GM03348 (cell line): ENCODE measurements at places on chromosomes 5 and 9.
A peak's percentile ranks its signal among the peaks of the same experiment; 100 is the strongest.

DNA sequence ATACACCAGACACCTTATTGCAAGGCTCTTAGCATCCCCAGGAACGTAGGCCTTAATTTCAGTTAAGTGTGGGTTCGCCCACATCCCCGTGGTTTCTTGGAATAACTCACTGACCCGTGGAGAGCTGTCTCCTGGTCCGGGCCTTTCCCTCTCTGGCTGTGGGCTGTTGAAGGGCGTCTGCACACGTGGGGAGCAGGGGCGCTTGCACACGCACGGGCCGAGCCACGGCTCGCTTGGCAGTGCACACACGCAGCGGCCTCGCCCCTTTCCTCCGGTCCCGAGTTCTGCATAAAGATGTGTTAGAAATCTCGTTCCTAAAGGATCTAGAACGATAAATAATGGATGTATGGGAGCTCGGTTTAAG lies 141.9 kb downstream of the PBX3 start:
- peak; percentile 8 for DNase-seq

- DNase-seq = no peak
Observed at GRCh38 chr5:125746917-125747316, 676.3 kb upstream of the GRAMD2B start.

- no peak for DNase-seq
Observed at GRCh38 chr9:15248621-15249020, 58.4 kb downstream of the TTC39B start.

- no peak for DNase-seq
Observed at GRCh38 chr5:83543898-83544297, 72.4 kb downstream of the VCAN start.

- no peak for DNase-seq
Observed at GRCh38 chr5:162956570-162956969, 480.8 kb upstream of the CCNG1 start.

GRCh38 chr5:27778121-27778520 lies 739.7 kb upstream of the CDH9 start:
- no peak for DNase-seq

GRCh38 chr9:32411753-32412152 lies 27.3 kb downstream of the ACO1 start:
- DNase-seq = no peak

DNA sequence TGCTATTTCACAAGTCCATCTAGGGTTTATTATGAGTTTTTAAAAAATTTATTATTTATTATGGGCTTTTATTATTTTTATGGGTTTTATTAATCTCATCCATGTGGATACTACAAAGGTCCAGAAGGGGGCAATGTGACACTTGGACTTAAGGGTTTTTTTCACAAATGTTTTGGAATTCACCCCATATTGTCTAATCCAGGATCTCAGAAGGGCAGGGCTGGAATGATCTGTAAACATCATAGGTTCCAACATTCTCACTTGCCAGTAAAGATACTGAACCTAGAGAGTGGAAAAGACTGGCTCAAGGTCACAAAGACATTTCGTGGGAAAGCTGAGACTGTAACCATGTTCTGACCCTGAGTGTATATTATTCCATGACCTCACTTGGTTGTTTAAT lies 35.6 kb downstream of the NIM1K start:
- peak; percentile 77 for DNase-seq

DNA sequence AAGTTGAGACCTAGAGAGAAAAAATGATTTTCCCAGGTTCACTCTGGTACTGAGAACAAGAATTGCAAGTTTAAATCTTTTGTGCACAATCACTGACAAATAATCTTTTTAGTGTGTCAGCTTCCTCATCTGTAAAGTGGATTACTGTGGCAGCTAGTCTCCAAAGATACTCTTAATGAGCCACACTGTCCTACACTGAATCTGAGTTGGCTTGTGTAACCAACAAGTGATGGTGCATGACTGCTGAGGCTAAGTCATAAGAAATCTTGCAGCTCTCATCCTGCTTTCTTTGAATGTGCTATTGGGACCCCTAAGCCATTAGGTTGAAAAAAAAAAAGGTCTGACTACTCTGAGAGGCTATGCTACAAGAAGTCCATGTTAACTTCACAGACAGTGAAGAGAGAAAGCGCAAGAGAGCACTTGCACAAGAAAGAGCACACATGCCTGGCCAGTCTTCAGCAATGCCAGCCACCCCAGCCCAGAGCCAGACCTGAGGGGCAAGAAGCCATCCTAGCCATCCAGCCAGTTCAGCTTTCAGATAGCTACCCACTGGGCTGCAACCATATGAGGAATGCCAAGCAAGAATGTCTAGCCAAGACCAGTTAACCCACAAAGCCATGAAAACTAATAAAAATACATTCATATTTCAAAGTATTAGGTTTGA lies 419.4 kb downstream of the RAB3C start:
- DNase-seq = no peak

DNA sequence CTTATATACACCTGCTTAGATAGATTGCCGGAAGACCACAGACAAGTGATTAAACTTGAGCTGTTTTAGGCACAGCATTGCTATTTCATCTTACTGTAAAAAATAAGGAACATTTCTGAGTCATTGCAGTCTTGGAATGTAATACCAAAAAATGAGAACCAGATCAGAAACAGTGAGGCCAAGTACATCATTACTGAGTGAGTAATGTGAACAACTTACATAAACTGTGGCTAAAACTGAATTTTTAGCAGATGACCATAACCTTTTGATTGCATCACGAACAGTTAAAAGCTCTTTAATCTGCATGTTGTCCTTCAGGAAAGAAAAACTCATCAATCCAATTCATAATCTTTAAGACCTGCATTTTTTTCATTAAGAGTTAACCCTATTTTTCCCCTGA lies 157.1 kb upstream of the FGF10 start:
- peak; percentile 51 for DNase-seq

- no peak for DNase-seq
Observed at GRCh38 chr9:130292106-130292505, 26.5 kb downstream of the HMCN2 start.

DNA sequence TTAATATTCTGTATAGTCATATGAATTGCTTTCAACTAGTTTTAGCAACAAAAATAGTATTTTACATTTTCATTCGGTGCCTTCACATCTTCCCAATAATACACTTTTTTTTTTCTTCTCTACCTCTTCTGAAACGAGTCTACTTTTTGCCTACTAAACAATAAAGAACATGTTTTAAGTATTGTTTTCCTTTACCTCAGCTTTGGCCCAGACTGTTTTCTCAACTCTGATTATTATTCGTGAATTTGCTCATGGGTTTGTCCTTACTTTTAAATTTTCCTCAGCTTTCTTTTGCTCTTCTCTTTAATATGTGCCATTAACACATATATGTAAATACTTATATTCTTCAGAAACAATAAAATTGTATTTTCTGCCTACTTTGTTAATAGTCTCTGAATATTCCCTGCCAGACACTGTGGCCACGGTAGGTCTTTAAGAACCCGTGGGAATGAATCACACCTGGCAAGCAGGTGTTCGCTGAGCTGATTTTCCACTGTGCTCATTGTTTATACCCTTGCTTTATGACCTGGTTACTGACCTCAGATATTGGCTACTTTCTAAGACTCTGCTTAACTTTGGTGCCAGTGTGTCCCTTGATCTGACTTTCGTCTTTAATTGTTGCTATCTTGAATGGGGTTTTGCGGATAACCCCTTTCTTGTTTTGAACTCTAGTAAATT lies 49.1 kb downstream of the FAM170A start:
- DNase-seq = no peak

- no peak for DNase-seq
Observed at GRCh38 chr9:73640971-73641370, 489.3 kb downstream of the ANXA1 start.

DNA sequence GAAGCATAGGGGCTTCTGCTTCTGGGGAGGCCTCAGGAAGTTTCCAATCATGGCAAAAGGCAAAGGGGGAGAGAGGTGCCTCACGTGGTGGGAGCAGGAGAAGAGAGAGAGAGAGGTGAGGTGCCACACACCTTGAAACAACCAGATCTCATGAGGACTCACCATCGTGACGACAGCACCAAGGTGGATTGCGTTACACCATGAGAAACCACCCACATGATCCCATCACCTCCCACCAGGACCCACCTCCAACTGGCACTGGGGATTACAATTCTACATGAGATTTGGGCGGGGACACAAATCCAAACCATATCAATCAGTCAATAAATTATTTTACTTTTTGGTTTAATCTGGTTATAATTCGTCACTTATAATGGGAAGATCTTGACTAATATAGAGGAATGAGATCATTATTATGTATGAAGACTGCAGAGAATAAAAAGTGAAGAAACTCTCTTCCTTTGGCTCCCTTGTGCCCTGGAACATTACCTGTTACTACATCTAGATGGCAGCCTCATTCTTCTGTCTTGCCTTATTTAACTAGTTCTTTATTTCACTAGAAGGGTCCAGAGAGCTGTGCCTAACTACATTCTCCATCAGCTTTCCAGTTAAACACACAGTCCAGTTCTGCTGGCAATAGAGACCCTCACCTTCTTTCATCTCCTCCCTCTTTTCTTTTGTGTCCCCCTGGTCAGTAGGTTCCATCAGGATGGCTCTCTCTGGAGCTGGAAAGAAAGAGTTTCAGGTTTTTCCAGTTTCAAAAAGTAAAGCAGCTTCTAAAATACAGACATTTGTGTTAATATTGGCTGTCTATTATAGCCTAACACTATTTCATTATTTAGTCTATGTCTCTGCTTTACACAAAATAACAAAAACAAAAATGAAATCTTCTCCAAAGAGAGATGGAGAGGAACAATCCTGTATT lies 21.7 kb upstream of the SPINK7 start:
- DNase-seq = peak; percentile 27

DNA sequence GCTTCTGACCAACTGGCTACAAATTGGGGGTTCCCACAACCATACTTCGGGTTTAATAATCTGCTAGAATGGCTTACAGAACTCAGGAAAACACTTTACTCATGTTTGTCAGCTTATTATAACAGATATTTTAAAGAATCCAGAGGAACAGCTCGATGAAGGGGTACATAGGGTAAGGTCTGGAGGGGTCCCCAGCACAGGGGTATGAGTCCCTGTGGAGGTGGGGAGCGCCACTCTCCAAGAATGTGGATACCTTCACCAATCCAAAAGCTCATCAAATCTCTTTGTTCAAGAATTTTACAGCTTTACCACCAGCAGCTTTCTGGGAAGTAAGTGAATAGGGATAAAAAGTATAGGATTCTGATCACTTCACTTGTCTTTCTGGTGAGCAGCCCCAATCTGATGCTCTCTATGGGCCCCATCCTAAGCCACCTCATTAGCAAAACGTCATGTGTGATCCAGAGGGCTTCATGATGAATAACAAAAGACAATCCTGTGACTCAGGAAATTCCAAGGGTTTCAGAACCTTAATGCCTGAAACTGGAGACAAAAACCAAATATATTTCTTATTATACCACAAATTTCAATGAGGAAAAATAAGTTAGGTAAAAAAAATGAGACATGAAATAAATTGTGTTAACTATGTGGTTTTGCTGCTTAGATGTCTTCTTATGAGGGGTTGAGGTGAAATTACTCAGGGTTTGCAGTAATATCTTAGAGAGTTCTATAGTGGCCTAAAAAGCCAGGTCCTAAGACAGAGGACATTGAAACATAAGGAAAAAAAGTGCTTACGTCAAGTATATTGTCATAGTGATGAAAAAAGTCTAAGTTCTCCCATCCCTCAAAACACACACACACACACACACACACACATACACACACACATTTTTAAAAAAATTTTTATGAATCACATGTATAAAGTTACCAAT lies 290.5 kb downstream of the ANXA1 start:
- DNase-seq = no peak

- DNase-seq = no peak
Observed at GRCh38 chr9:26471261-26471660, 421.3 kb downstream of the CAAP1 start.

DNA sequence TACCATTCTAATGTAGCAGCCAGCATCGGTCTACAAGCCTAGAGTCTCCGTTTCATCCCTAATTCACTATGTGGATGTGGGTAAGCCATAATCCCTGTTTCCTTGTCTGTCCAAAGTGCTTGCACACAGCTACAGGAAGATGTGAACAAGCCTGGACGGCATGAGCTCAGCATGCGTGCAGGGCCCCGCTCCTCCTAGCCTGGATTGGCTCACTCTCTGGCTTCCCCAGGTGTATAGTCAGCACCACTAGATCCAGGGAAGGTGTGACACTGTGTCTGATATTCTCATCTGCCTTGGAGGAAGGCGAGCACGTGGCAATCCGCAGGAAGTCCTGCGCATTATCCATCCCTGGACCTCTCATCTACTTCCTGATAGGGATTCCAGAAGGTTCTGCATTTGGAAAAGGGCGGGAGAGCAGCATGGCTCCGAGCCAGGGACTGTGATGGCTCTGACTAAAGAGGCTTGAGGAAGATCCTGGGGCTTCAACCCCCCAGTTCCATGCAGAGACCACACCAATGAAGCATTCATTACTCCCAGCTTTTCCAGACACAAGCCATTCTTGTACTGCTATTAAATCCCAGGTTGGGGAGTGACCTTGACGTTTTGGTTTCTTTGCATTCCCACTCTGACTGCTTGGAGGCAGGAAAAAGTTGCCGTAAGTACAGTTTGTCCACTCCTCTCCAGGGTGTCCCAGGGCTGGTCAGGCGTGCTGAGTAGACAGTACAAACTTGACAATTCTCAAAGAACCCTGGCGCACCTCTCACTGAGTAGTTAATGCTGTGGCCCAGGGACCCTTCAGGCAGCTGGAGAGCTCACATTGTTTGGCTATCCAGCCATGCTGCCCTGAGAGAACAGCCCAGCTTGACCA lies 65.6 kb downstream of the PSD2 start:
- no peak for DNase-seq

DNA sequence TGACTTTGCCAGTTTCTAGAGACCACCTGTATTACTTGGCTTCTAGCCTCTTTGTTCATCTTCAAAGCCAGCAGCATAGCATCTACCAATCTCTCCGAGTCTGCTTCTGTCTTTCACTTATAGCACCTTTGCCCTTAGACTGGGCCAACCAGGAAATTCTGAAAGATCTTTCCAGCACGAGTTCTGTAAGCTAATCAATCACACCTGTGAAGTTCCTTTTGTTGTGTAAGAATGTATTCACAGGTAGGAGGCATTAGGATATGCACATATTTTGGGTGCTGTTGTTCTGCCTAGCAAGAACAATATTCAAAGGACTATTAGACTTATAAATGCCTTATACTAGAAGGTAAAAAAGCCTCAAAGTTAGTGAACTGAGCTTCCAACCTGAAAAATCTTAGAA lies 232.1 kb downstream of the CDH12 start:
- no peak for DNase-seq

DNA sequence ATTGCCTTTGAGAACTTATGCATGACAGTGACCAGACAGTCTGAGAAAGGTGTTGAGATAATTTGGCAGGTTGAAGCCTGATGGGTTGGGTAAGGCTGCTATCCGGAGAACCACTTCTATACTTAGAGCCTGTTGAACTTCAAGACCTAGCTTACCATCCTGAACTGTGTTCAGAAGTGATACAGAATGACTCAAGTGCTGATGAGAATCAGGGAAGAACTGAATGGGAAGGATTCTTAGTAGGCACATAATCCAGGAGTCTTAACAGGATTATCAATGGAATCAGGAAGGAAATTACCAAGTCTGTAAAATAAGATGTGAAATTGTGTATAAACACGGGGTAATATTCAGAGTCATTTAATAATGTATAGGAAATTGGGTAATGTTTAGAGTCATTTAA lies 9.0 kb upstream of the PAPPA start:
- no peak for DNase-seq
